ENCODE measurements at places on chromosomes 5 and 9.

DNA sequence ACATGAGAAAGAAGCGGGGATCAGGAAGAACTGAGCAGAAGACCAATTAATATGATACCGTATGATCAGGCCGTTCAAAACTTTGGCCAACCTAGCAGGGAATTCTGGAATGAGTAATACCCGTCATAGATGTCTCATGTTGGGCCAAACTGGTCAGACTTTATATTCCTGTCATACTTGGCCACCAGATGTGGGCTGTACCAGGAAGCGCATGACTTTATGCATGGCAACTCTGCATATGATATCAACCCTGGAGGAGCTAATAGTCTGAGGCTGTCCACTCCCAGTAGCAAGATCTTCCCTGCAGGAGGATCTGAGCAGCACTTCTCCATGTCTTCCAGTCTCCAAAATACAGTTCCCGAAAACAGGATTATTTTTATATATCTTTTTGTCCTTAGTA, 68.5 kb upstream of the NAA35 start:
- no peak for DNase-seq

- no peak for DNase-seq
Measured at GRCh38 chr5:134967607-134968006, at the start of gene CATSPER3. Gene CATSPER3, plus strand, starts transcription at chr5:134967907. Its CDS starts 85 bp downstream, at chr5:134967992.

GRCh38 chr9:111744363-111744762, 50.4 kb downstream of the SHOC1 start:
- DNase-seq, result no peak

DNA sequence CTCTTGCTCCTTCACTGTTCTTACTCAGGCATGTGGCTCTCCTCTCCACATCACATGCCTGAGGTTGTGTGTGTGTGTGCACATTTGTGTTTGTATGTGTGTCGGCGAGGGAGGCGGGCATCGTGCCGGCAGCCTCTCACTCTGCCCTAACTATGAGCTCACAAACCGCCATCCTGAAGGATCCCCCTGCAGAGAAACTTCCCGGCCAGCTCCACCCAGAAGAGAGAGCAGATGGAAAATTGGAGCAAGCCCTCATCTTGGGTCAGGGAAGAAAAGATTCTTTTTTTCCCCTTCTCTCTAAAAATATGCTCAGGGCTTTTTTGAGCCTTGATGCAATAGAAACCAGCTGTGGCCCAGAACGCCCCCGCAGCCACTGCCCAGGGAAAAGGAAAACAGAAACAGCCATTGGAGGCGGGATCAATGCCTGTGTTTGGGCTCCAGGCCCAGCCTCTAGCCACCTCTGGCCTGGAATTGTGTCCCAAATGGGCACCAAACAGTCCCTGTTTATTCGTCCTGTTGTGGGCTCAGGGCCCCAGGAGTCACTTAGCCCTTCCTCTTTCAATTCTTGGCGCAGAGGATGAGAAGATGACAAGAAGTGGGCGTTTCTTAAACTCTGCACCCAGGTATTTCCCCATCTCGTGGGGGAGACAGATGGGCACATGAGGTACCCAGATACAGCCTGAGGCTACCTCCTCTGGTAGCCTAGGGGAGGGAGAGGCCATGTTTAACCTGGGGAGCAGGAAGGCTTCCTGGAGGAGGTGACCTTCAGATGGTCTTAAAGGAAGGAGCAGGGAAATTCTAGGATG, 151.5 kb downstream of the RGS3 start:
- DNase-seq, result no peak

DNA sequence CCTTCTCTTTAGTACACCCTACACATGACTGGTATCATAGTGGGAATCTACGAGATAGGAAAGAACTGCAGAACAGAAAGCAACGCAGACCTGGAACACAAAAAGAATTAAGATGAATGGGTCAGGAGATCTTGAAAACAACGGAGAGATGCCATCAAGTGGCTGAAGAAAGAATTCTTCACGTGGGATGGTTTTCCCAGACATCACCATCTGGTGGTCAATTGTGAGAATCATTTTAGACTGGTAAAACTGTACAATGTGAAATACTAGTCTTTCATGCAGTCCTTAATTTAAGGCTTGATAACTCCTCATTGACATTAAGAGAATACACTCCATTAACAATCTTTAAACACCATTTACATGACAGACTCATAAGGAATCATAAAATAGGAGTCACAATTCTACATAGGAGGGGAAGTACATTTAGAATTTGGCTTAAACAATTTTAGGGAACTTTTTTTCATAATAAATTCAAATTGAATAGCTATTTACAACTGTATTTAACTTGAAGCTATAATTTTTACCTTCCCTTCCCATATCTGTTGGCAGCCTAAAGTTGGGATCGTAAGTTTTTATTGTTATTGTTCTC, 128.4 kb upstream of the TRPM3 start:
- DNase-seq, result no peak

GRCh38 chr9:21919377-21920362, 74.5 kb downstream of the CDKN2A start:
- DNase-seq, result no peak

DNA sequence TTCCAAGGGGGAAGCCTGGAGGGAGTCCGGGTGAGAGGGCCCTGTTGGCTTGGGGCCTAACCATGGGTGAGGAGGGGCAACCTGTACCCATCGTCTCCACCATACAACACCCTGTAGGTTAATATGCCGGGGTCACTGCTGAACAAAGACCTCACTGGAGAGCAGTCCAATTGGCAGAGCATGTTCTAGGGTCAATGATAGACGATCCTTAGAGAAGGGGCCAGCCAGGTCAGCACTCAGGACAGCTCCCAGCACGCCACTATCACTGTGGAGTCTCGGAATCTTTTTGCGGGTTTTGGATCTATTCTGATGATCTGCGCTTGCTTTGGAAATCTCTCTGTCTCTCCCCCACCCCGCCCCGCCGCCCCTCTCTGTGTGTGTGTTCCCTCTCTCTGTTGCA, 218.4 kb upstream of the MVB12B start:
- DNase-seq, result no peak

DNA sequence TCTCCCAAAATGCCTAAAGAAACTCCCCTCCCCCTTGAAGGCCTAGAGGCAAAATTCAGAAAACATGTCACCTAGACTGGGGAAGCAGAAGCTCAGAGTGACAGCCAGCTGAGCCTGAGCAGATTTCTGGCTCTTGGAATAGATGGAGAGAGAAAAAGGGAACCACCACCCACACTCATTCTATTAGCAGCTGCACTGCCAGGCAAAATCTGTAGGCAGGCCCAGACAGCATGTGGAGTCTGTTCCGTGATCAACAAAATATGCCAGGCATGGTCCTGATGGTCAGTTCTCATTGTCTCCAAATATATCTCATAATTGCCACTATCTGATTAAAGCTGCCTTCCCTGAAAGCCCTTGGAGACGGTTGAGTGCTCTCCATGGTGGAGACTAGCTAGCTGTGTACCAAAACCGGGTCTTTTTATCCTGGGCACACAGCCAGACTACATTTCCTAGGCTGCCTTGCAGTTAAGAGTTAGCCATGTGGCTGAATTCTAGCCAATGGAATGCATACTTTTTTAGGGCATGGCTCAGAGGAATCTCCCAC, 131.7 kb upstream of the GPR151 start:
- no peak for DNase-seq

DNA sequence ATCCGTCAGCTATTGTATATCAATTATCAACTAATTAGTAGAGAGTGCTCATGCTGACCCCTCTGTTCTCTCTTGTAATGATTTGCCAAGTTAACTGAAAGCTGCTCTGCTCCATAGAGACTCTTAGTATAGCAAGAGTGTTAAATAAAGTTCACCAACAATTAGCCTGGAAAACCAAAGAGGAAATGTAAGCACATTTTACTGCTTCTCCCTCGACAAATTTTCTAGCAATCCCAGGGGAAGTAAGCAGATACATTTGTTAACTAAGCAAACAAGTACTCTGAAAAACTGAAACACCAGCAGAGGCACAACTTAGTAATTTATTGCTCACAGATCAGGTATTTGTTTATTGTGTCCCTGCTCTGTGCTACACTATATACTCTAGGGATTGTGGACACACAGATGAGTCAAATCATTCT, 162.2 kb downstream of the GLIS3 start:
- no peak for DNase-seq

DNA sequence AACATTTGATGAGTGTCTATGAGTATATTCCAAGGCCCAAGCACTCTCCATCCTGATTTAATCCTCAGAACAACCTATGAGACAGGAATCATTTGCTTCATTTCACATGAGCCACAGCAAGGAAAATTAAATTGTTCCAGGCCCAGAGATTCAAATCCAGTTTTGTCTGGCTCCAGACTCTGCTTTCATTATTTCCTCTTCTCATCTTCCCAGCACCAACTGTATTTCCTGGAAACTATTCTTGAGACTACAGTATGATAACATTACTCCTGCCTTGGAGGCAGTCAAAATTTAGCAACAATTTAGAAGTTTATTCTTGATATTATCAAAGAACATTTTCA, 194.5 kb downstream of the ZNF608 start:
- no peak for DNase-seq

DNA sequence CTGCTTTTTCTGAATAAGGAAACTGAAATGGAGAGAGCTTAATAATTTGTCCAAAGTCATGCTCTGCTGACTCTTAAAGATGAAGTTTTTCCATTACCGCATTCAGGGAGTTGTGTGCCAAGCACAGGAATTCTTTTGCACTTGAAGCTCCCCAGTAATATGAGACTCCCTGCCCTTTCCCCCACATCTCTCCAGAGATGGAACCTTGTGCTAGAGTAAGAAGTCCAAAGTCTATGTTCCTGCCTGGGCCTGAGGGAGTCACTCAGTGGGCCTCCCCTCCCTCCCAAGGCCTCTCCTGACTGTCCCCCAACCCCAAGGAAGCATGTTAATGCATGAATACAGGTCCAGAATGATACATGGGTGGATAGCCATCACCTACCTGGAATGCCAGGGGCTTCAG, 173.3 kb upstream of the SEMA6A start:
- no peak for DNase-seq
